ENCODE measurements at places on chromosomes 2 and 18.

DNA sequence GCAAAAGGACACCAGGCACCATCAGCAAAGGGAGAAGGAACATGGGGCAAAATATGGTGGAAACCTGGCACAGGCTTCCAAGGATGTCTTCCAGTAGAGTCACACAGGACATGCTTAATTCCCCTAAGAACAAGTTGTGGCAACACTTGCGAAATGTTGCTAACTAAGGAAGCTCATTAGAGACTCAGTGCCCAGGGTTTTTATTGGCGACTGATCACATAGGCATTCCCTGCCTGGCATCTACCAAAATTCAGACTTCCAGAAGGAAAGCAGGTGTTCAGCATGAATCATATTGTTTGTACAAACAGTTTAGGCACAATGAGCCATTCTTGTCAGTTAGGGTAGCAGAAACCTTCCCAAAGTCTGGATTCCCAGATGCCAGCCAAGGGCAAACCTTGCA lies 25.7 kb downstream of the SLC4A1AP start:
- DNase-seq = no peak

DNA sequence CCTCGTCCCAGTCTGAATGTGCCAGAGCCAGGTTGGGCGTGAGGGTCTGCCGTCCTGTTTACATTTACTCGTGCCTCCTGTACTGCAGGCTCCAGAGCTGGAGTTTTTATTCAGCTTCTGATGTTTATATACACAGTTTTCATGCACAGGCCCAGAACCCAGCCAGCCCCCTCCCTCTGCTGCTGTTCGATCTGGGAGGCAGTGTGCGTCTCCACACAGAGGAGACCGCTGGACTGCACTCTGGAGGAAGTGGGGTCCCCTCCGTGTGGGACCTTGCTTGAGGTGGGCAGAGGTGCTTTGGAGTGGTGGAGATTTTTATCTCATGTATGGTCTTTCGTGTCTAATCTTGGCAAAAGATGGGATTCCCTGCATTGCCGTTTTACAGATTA lies 90.6 kb downstream of the GLI2 start:
- no peak for DNase-seq

- DNase-seq = no peak
Observed at GRCh38 chr2:160522951-160523710, 29.5 kb upstream of the RBMS1 start.

DNA sequence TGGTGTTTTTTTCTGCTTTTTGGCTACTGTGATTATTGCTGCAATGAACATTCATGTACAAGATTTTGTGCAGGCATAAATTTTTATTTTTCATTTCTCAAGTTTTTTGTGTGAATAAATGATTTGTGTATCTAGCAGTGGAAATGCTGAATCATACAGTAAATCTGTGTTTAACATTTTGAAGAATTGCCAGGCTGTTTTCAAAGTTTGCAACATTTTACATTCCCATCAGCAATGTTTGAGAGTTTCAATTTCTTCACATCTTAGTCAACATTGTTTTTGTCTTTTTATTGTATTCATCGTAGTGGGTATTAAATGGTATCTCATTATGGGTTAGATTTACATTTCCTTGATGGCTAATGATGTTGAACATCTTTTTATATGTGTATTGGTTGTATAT lies 98.8 kb upstream of the RBMS1 start:
- DNase-seq = no peak

DNA sequence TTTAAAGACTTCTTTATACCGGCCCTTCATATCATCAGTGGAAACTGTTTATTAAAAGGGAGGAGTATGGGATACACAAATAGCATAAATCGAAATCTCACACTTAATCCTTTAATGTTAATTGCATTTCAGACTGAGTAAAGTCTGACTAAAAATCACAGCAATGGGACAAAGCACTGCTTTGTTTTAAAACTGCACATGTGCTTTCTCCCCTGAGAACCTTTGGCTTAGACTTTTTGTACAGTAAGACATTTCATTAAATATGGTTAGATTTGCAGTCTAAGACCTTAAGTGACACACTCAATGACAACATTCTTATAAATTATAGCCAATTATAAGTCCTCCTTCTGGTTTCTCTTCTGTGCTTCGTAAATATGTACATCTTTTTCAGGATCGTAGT lies 12.5 kb downstream of the METTL21A start:
- no peak for DNase-seq

- no peak for DNase-seq
Observed at GRCh38 chr18:59300676-59301285, 17.7 kb downstream of the CPLX4 start.

GRCh38 chr2:162018530-162018929 lies 55.5 kb downstream of the DPP4 start:
- DNase-seq = no peak

GRCh38 chr18:45805551-45805950 lies 19.9 kb upstream of the SIGLEC15 start:
- no peak for DNase-seq

GRCh38 chr2:86023366-86023712 lies 82.3 kb downstream of the POLR1A start:
- no peak for DNase-seq

DNA sequence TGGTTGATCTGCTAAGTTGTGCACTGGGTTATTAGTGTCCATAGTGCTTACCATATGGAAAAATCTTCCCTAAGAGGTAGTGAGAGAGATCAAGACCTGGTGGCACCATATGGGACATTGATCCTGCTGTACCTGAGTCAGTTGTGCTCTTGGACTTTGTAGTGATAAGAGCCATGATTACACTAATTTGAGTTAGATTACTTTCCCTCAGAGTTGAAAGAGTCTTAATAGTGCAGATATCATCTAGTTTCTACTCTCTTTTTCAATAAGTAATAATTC lies 114.2 kb downstream of the KCNE4 start:
- DNase-seq = no peak

DNA sequence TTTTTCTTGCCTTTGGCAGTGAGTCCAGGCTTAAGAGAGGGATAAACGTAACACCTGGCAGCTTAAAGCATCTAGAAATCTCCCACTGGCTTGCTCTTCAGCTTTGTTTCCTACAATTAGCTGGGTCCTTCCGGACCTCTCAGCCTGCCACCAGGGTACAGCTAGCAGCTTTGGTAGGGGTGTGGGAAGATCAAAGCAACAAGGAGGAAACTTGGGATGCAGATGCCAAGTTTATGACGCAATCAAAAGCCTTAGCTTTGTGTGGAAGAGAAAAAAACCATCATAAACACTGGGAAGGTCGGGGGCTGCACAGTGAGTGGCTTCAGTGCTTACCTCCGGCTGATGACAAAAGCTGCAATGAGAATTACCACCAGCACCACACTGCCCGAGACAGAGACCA lies 116.9 kb downstream of the EPHA4 start:
- no peak for DNase-seq

- DNase-seq = peak; percentile 79
Observed at GRCh38 chr2:169294001-169294675, 68.2 kb downstream of the LRP2 start.

DNA sequence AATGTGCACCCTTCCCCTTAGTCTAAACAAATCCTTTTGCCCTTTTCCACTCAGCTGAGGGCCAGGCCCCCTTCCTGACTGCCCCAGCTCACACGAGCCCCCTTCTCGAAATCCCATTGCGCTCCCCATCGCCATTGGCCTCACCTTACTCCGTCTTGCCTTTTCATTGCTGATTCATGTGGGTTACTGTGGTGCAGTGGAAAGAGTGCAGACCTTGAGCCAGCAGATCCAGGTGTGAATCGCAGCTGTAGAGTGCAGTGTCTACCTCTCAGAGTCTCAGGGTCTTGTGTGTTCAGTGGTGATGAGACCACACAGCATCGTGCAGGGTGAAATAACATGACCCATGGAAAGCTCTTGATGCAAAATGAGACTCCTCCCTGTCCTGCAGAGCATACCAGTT lies 132.4 kb upstream of the APCDD1 start:
- DNase-seq = no peak

DNA sequence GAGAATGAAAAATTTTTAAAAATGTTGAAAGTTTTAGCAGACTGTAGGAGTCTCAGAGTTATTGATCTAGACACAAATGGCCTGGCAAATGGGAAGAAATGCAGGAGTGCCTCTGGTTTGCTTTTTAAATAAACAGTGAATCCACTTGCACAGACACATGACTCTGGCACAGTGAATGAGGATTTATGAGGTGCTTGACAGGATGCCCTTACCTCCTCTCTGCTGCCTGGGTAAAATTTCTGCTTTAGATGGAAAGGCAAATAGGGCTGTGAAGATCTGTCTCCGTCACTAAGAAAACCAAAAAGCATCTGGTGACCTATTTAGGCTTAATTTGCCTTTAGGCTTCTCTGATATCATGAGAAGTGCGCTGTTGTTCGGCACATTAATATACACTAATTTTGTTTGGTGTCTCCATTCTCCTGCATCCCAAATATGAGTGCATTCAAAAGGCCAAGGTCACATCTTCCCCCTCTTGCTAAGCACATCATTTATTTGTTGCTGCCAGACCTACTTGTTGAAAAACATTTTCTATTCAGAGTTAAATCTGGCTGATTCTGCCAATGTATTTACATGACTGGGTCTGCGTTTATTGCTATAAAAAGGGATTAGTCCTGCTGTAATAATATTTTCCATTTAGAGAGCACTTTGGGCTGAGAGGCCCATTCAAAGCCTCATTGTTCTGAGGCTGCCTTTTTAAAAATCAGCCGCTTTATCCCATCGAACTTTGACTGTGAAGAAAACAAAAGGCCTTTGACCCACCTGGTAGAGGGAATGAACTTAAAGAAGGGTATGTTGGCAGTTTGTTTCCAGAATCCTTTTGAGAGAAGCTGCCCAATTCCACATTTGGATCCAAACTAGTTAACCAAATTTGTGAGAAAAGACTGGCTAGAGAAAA lies 94.9 kb downstream of the RNF152 start:
- no peak for DNase-seq

DNA sequence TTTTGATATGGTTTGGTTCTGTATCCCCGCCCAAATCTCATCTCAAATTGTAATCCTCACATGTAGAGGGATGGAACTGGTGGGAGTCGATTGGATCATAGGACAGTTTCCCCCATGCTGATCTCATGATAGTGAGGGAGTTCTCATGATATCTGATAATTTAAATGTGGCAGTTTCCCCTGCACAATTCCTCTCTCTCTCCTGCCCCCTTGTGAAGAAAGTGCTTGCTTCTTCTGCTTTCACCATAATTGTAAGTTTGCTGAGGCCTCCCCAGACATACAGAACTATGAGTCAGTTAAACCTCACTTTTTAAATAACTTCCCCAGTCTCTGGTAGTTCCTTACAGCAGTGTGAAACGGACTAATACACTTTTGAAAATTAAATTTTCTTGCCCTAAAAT lies 12.3 kb upstream of the KCNJ3 start:
- DNase-seq = no peak

DNA sequence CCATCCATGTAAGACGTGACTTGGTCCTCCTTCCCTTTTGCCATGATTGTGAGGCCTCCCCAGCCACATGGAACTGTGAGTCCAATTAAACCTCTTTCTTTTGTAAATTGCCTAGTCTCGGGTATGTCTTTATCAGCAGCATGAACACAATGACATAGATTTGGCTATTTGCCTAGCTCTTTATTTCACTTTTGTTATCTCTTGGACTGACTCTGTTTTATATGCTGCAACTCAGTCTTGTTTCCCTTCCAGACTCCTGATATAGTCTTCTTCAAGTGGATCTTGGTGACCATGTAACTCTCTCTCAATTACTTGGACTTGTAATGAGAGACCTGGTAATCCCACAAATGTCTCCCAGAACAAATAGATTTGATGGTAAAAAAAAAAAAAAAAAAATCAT lies 627.6 kb downstream of the CCDC85A start:
- no peak for DNase-seq

DNA sequence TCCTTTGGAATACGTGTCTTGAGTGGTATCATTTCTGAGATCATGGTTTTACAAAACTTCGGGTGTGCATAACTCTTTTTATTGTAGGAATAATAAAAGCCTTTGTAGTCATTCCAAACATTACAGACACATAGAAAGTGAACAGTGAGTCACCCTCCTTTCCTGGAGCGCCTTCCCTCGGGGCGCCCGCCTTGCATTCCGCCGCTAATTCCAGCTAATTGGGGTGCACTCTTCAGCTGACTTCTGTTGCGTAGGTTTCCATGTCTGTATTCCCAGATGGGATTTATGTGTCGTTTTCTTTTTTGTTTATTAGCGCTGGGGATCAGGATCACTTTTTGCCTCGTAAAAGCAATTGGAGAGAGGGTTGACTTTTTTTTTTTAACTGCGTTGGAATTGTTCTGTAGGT lies 18.7 kb downstream of the SH3BP4 start:
- DNase-seq = no peak

GRCh38 chr18:58579561-58580047 lies 49.3 kb downstream of the ALPK2 start:
- DNase-seq = no peak

GRCh38 chr2:237128026-237128703 lies 42.5 kb downstream of the COPS8 start:
- DNase-seq = no peak

DNA sequence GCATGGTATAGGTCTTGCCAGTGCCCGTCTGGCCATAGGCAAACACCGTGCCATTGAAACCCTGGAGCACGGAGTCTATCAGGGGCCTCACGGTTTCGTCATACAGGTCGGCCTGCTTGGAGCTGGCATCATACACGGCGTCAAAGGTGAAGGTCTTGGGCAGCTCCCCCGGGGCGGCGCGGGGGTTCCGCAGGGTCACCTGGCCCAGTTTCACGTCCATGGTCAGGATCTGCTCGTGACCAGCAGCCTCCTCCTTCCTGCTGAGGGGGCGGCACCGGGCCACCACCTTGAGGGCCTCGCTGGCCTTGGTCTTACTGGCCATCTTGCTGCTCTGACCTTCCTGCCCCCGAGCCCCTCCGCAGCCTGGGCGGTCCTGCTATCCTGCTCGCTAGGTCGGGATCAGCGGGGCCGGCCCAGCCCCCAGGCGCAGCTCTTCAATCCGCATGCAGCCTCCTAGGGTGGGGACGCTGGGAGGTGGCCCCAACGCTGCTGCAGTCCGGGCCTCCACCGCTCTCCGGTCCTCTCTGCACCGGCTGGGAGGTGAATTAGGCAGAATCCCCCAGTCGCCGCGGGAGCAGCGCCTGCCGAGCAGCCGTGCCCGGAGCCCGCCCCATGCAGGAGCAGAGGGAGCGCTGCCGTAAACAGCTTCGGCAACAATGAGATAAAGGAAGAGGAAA lies 563 bp downstream of the KIF3C start:
- no peak for DNase-seq

DNA sequence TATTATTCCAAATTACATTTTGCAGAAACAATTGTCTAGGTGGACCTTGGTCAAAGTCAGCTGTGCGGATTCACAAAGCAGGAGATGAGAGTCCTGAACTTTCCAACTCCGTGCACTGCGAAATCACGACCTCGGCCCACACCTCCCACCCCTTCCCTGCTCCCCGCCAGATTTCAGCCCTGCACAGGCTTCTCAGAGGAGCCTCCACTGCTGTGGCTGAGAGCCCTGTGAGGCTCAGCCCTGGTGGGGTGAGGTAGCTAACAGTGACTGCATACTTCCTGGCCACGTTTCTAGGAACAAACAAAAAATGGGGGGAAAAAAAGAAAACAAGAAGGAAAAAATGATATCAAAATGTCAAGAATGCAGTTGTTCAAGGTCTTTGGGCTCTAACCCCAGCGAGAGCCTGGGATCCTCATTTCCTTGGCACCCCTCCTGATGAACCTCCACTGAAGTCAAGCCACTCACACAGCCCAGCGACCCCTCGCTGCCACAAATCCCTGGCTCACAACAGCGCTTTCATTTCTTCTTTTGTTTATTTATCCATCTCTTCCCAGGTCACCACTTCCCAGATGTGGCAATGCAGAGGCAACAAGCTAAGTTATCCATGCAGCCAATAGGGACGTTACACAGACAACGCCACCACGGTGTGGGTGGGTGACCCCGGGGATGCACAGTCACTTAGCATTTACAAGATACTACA lies 729.7 kb upstream of the ID2 start:
- DNase-seq = no peak
